ENCODE measurements at places on chromosomes 2 and 18. TPM values are rescaled to one million over a fixed set of nuclear protein-coding genes. Genes with fewer than 3 reads are reported as not detected.

GCA gene
- 20.9 TPM for total RNA-seq

DNA sequence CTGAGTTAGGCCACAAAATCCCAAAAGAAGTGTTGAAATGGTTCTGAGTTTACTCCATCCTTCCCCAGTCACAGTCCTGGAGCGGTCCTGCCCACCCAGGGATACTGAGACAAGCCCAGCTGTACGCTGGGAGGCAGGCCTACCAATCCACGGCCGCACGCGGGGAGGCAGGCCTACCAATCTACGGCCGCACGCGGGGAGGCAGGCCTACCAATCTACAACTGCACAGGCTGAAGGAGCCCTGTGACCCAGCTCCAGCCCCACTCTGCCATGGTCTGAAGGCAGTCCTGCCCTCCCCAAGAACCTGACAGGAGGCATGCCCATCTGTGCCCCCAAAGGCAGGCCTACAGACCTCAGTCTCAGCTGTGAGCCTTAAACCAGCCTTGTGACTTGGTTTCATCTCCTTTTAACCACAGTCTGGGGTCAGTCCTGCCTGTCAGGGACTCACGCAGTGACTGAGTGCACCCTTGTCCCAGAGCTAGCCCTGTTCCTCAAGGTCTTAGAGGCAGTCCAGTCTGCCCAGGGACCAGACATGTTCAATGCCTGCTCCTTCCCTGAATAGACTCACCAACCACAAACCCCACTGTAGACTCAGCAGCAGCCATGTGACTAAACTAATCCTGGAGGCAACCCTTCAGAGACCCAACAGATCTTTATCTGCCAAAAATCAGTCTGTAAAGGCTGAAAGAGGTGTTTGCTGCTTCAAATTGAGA lies 36.8 kb downstream of the GPC1 start:
- no peak for DNase-seq

DNA sequence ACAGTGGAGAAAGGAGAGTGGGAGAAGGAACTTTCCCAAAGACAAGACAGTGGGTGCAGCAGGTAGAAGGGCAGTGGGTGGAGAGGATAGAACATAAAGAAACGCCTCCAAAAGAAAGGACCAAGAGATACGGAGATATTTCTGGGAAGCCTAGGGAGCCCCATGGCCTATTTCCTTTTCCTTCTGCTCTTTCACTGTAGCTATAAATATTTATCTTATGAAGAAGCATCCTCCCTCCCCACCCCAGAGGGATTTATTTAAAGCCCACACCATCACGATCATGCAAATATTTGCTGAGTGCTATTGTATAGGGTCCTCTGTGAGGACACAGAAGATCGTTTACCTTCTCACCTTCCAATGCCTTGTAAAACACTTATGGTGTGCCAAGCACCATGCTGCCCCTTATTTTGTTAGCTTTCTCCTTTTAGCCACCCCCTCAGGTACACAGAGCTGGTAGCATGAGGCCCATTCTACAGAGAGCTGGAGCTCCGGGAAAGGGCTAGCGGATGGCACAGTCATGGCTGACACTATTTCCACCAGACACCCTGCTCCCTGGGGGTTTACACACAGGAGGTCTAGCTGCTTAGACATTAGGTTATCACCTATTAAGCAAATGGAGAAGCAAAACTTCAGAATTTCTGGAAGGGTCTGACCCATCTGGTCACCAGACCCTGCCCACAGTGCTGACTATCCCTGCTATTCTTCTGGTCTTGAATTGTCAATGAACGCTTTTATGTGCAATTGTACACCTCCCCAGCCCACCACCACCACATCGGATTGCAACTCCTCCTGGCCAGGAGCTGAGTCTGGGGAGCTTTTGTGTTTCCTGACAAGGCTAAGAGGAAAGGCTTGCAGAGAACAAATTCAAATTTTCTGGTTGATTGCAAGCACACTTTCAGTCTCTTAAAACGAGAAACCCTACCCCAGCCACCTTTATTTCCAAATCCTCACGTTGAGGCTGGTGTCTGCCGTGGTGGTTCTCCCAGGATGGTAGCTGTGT lies 91.8 kb upstream of the KLF7 start:
- no peak for DNase-seq

DNA sequence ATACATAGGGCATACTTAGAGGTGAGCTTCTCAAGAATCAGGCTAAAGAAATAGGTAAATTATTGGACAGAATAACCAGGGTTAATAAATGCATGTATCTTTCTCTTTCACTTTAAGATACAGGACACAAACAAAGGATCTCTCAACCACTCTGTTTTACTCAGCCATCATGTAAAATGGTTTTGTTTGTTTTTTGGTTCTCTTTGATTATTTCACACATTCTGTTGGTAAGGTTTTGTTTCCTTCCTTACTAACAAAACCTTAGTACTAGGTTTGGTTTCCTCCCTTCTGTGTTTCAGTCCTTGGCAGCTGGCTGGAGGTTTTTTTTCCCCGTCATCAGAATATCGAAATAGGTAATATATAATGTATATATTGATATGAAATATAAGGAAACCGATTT lies 1506.8 kb upstream of the TMEFF2 start:
- no peak for DNase-seq

DNA sequence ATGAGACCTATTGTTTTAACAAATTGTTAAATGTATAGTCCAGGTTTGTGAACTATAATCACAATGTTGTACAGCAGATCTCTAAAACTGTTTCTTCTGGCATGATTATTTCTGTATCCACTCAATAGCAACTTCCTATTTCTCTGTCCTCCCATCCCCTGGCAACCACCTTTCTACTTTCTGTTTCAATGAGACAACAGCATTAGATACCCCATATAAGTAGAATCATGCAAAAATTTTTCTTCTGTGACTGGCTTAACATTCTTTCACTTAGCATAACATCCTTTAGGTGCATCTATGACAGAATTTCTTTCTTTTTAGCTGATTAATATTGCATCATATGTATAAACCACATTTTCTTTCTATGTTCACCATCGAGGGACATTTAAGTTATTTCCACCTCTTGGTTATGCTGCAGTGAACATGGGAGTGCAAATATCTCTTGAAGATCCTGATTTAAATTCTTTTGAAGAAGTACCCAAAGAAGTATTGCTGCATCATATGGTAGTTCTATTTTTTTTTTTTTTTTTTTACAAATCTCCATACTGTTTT lies 713.5 kb downstream of the LRP1B start:
- DNase-seq = no peak

GRCh38 chr2:18531194-18531593 lies 29.3 kb downstream of the RDH14 start:
- no peak for DNase-seq

GRCh38 chr2:205996161-205996560 lies 89.8 kb downstream of the INO80D start:
- DNase-seq = no peak

DNA sequence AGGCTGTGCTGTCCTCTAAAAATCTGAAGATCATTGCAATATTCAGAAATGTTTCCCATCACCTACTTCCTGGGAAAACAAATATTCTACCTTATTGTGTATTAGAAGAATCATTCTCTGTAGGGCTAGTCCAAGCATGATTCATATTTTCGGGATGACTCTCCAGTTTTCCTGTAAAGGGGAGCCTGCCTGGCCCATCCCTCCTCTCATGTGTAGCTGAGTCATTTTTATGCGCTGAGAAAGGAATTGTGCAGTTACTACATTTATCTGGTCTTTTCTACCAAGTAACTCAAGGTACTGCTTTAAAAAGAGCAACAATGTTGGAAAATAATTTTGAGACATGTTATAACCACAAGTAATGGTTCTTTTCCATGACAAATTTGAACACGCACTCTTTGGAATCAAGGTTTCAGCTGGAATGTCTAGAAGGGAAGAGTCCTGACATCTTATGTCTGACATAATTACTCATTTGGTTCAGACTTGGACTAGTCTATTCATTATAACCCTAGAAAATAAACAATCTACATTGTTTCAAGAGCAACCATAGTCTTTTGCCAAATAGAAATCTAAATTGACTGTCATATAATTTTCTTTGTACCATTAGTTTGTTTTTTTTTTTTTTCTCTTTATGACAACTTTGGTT lies 6.6 kb downstream of the DSG3 start:
- DNase-seq = no peak

GRCh38 chr2:127541809-127542208 lies 6.3 kb downstream of the MYO7B start:
- DNase-seq = no peak

DNA sequence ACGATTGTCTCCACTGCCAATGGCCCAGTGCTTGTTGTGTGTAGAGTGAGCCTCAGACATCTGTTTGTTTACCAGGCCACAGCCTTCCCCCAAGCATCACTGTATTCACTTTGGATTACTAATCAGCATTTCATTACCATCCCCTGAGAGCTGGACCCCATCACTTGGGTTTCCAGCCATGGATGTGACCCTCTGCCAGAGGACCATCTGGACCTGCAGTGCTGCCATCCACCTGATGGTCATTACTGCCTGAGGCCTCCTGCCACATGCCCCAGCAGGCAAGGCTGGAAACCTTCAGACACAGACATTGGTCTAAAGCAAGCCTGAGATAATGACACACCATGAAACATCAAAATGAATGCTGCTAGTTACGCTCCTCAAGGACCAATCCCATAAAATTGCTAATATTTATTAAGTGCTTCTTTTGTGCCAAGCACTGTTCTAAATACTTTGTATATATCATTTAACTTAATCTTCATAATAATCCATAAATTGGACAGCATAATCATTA lies 2096.3 kb upstream of the CELF4 start:
- no peak for DNase-seq

TSPYL6 gene
- not detected for total RNA-seq

- no peak for DNase-seq
Observed at GRCh38 chr2:65261676-65262075, 34.0 kb downstream of the ACTR2 start.

- DNase-seq = no peak
Observed at GRCh38 chr2:150548527-150548926, 61.1 kb upstream of the RND3 start.

IWS1 gene
- total RNA-seq = 47.2 TPM

RNU2-63P gene
- 3.7 TPM for total RNA-seq

GRCh38 chr2:41846962-41847361 lies 200.9 kb upstream of the PKDCC start:
- no peak for DNase-seq

GRCh38 chr18:32158108-32158624 lies 31.7 kb upstream of the MEP1B start:
- peak; percentile 45 for DNase-seq

AKAIN1 gene
- total RNA-seq = not detected

GRCh38 chr2:1864301-1864980 lies 120.1 kb upstream of the PXDN start:
- no peak for DNase-seq

DNA sequence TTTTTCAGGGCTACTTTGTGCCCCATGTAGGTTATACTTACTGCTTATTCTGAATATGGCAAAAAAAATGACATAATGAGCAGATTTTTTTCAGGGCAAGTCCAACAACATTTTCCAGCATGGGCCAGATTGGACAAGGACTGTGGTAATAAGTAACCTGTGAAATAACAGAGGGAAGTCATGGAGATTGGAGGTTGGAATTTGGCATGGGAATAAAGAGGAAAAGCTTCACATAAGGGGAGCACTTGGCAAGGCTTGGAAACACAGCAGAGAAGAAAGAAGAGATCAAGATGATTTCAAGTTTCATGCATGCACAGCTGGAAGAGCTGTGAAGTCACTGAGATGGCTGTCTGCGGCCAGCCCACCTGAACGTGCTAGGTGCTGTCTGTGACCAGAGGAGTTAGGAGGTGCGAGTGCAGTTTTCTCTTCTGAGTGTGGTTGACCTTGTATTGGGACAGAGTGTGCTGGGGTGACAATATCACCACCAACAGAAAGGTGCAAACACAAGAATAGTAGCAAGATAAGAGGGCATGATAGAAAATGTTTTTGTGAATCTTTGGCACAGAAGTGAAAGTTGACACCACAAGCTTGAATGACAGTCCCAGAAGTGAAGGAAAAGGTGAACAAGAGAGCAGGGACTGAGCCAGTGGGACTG lies 71.1 kb upstream of the DSC1 start:
- no peak for DNase-seq

- DNase-seq = no peak
Observed at GRCh38 chr2:152858594-152859265, 140.3 kb downstream of the ARL6IP6 start.

DNA sequence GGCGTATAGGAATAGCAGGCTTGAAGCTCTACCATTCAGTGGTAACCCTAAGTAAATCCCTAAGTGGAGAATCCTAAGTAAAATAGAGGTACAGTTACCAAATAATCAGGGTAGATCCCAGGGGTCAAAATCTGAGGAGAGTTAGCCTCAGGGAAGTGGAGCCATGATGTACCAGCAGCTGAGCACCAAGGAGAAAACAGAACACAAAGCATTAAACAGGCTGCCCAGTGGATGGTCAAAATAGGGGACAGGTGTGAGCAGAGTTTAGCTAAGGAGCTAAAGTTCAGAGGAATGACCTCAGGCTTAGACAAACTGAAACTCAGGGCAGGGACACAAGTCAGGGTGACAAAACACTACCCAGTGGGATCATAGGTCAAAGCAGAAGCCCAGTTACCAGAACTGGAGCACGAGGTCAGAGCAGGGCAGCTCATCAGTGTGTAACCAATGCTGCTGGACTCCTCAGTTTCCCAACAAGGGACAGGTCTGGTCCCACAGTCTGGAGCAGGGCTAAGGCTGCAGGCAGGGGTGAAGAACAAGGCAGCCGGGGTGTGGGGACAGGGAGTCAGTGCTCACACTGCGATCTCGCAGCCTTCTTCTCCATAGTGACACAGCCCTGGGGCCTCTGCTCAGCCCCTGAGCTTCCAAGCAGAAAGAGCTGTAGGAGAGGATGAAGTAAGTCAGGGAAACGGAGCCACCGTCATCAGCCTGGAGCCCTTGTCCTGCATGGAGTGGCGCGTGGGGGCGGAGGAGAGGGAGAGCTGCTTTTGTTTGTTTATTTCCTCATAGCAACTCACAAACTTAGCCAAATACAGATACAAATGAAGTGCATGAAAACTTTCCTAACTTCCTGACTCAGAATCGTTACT lies 264.0 kb downstream of the MREG start:
- no peak for DNase-seq

DNA sequence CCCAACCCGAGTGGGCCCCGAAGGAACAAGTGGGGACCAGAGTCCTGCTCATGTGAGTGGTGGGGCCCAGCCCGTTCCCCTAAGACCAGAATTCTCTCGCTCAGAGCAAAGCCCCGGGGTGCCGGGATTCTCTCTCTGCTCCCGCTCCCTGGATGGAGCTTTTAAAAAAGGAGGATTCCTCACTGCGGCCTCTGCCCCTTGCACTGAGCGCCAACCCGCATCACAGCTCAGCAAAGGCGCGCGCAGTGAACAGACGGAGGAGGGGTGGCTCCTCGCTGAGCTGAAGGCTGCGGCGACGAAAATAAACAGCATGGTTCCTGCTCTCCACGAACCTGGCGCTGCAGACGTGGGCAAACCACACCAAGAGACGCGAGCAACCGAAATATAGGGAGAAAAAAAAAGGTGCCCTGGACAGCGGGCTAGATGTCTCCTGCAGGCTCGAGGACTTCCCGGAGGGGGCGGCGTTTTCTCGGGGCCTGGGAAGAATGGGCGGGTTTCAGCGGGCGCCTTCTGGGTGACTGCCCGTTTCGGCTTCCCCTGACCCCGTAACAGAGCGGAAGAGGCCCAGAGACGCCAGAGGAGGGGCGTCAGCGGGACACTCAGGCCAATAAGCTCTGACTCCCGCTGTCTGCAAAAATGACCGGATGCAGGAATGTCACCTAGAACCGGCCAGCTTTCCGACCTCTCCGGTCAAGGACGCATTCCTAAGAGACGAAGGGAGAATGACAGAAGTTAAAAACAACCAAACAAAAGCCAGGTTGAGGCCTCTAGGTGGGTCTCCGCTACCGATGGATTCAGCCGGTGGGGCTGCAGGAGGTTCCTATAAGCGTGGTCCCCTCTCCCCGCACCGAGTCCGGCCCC lies 819 bp upstream of the KLF11 start:
- DNase-seq = peak; percentile 47

CNOT11 gene
- 62.4 TPM for total RNA-seq
